Cardiac ventricle fibroblast (primary cell): ENCODE measurements at places on chromosomes 2 and 18. TPM values are rescaled to one million over a fixed set of nuclear protein-coding genes. Genes with fewer than 3 reads are reported as not detected.

IL37 gene
- not detected in 2 replicates for total RNA-seq

PIEZO2 gene
- 1.2 and 2.1 TPM in 2 replicates for total RNA-seq

TSPYL6 gene
- not detected in 2 replicates for total RNA-seq

SUMO1 gene
- 55.0 and 62.2 TPM in 2 replicates for total RNA-seq

PAX3 gene
- 0.39 and 0.69 TPM in 2 replicates for total RNA-seq

PJVK gene
- total RNA-seq: 1.4 and 1.9 TPM in 2 replicates

SERTAD2 gene
- 12.8 and 14.0 TPM in 2 replicates for total RNA-seq

LBX2 gene
- 3.2 TPM in 2 replicates for total RNA-seq

TGFBRAP1 gene
- 11.6 and 12.1 TPM in 2 replicates for total RNA-seq
